Activated T-helper 17 cell treated with anti-CD3 and anti-CD28 coated beads, Interleukin-2, amount 50 U/mL, for 72 hours (primary cell): ENCODE measurements at places on chromosomes 4 and X. TPM values are rescaled to one million over a fixed set of nuclear protein-coding genes. Genes with fewer than 3 reads are reported as not detected.

The MYOZ2 gene
- total RNA-seq: not detected

The CENPVL2 gene
- not detected for total RNA-seq

The FAM47E gene
- total RNA-seq: not detected

- no peak for ATAC-seq
Measured at GRCh38 chrX:153719238-153719637, 4.9 kb downstream of the BCAP31 start.

DNA sequence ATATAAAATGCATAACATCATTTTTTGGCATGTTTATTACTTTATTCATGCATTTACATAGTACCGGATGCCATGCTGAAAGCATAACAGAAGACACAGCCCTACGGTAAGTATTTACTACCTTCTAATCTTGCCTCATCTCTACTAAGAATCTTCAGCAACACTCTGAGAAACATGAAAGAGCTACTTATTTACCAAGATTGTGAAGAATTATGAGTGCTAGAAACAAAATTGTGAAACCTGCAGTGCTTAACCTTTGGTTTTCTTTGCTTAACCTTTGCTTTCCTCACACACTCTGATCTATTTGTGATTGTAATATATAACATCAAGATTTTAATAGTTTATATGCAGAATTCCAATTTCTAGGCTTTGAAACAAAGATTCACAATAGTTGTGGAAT, 7.4 kb downstream of the ANTXR2 start:
- no peak for ATAC-seq

DNA sequence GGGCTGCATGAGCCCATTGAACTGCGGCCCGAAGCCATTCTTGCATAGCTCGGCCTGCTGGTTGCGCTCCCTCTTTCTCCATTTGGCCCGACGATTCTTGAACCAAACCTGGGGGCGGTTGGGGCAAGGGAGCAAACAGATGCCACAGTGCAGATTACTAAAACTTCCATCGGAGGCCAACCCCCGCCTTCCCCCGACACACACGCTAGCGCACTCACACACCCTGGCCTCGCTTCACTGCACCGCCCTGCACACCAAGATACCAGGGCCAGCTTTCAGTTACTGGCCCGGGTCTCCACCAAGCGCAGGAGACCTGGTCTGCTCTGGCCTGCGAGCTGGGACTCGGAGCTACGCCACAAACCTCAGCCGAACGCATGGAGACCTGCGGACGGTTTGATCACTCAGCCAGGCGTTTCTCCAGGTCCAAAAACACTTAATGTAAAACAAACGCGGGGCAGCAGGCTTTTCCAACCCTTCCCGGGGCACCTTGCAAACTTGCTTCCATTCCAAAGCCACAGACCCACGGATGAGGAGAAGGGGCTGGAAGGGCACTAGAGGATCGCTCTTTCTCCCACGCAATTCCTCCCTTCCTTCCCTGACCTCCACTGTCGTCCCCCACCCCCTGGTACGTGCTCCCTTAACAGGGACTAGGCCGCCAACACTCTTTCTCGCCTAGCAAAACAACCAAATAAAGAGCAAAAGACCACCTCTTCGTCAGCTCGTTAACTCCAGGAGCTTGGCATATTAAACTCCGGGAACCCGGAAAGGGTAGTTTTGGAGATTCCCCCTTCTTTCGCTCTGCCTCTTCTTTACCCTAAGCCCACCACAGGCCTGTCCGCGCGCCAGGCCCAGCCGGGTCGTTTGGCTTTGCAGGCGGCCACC, 4.1 kb downstream of the PITX2 start:
- no peak for ATAC-seq

DNA sequence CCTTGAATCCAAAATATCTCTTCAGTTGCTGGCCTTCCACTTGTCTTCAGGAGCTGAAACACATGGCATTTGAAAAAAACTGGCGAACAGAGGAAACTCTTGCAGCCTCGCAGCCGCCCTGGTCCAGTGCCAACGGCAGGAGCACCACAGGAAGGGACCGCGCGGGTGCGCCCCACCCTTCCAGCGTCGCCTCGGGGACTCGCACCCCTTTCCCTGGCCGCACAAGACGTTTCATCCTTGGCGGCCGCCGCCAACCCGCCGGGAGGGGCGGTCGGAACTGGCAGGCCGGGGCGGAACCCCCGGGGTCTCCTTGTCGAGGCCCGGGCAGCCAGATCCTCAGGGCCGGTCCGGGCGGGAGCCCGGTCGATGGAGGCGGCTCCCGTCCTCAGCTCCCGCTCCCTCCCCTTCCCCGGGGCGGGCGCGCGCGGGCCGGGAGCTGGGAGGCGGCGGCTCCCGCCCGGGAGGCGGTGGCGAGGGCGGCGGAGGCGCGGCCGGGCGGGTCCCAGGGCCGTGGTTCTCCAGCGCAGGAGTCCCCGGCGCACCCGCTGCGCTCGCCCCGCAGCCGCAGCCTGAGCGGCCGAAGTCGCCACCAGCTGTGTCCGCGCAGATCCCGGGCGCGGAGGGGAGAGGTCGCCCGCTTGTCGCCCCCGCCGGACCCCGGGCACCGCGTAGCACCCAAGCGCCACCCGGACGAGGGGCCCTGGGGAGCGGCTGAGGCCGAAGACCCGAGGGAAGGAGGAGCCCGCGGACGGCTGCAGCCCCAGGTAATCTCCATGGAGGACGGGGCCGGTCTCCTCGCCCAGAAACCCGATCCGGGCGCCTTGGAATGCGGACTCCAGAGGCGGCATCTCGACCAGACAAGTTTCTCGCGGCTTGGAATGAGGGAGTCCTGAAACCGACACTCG, 886 bp upstream of the NDST3 start:
- no peak for ATAC-seq

GRCh38 chr4:41360921-41361793, 104.4 kb downstream of the UCHL1 start:
- ATAC-seq: no peak

- peak; percentile 18 for ATAC-seq
Measured at GRCh38 chr4:87103086-87103485, 117.3 kb downstream of the KLHL8 start.

- no peak for ATAC-seq
Measured at GRCh38 chrX:6683353-6683752, 148.4 kb upstream of the VCX3A start.

- ATAC-seq: no peak
Measured at GRCh38 chrX:41388543-41388942, 54.6 kb downstream of the DDX3X start.
